ENCODE measurements at places on chromosomes 4 and X.

DNA sequence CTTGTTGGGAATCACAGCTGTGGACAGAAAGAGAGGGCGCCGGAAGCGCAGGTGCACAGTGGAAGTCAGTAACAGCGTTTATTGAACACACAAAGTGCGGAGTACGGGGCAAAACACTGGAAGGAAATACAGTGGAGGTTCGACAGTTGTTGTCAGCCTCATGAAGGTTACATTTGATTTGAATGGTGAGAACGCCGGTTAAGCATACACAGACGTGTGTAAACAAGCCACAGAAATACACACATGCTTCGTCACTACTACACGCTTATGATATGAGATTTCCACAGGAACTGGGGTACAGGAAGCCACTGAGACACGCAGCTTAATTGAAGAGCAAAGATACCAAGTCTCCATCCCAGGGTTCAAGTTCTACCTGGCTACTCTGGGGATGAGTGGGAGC lies 12.0 kb downstream of the CCKAR start:
- no peak for DNase-seq

- no peak for DNase-seq
Observed at GRCh38 chr4:97953171-97953941, 189.9 kb downstream of the STPG2 start.

DNA sequence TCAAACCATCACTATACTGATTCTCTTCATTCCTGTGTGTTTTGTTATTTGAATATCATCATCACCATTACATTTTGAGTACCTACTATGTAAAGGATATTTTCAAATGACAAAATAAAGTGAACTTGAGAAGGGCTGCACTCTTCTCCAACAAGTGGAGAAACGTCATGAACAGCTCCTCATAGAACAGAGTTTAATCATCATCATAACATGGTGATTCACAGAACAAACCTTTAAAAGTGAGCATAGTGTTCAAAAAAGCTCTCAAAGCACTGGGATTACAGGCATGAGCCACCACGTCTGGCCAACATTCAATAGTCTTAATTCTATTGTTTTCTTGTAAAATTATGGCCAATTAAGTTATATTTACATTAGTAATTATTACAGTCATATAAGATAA lies 993.9 kb downstream of the PDHA2 start:
- DNase-seq: no peak

- no peak for DNase-seq
Observed at GRCh38 chr4:7752649-7753048, 187.0 kb downstream of the AFAP1 start.

DNA sequence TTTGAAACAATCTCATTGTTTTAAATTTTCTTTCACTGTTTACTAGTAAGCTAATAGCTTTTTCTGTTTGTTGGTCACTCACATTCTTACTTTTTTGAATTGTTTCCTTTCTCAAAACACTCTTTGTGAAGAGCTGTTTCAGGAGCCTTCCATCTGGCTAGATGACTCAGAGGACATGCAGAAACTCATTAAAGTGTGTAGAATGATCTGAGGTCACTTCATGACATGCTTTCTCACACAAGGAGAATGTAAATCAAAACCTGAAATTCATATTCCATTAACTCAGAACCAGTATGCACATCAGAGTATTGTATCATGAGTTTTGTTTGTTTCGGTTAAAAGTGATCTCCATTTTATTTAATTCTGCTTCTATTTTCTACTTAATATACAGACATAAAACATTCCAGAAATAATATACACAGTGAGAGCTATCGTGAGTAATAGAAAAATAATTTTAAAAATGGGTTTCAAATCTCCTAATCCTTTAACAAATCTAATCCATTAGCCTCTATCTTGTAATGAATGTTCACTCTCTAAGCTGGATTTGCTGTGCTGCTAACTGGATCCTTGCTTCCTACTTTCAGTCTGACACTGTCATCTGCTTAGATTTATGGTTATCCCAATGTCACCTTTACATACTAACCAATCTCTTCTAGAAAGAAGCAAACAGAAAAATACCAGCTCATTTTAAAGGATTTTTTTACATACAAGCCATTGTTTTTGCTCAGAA lies 449.6 kb downstream of the FSTL5 start:
- DNase-seq: no peak

- DNase-seq: no peak
Observed at GRCh38 chr4:8163026-8163425, 4.4 kb upstream of the ABLIM2 start.

DNA sequence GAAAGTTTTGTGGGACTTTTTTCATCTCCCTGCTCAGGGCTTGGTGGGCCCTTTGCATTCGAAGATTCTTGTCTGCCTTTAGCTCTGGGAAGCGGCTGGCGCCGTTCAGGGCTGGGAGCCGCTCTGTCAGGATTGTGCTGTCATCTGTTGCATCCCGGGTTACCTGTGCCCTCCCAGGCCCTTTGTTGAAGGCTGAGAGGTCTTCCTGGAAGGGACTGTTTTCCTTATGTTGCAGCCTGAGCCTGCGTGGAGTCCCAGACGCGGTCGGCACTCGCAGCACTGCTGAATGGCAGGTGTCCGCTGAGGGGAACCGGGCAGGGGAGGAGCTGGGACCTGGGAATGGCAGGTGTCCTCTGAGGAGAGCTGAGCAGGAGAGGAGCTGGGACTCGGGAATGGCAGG lies 15.9 kb downstream of the RGS12 start:
- peak; percentile 25 for DNase-seq

DNA sequence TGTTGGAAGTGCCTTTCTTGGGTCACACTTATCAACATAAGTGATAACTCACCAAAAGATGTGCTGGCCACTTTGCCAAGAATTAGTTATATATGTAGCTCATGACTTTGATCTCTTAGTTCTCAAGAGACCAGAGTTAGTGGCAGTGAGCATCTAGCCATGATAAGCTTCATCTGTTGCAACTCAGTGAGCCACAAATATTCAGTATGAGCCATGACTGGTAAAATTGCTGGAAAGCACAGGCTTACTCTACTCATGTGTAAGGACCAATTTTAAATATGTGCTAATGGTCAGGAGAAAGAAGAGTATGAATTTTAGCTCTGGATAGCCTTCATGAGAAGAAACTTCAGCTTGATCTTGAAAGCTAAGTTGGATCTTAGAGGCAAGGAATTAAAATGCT lies 59.4 kb upstream of the TLL1 start:
- DNase-seq: no peak

- DNase-seq: no peak
Observed at GRCh38 chr4:17090063-17090462, 191.6 kb upstream of the LDB2 start.

DNA sequence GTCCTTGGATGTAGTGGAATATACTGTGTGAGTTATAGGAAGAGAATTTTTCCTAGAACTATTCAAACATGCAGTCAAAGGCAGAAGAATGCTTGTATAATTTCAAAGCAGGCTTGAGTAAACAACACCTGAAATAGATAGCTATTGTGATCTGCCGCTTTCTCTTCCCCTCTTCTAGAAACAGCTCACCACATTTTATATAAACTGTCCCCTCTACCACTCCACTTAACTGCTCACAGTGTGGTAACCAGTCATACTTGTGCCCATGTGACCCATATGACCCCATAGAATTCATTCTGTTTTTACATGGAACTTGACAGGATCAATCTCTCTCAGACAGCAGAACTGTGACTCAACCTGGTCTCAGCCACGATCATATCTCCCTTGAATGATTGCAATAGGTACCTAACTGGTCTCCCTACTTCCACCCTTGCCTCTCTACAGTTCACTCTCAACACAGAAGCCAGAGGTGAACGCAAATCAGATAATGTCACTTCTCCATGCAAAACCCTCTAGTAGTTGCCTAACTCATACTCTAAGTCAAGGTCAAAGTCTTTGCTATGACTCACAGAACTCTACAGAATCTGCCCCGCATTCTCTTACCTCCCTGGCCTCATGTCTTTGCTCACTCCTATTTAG lies 85.6 kb upstream of the EFHC2 start:
- DNase-seq: no peak

- no peak for DNase-seq
Observed at GRCh38 chr4:186772936-186773487, 49.4 kb upstream of the FAT1 start.

DNA sequence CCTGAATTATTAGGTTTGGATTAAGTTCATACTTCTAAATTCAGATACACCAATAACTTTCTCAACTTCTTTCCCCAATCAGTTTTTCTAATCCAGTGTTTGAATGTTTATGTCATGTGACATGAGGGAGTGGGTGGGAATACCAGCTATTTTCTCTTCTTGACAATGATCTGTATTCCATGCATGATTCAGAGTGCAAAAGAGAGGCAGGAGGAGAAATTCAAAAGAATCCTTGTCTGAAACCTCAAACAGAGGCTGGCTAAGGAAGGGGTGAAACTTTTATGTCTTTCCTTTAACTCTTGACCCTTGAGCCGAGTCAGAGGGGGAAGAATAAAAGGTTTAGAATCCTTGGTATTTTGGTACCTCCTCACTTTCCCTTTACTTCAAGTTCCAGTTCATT lies 544.7 kb downstream of the SPRY1 start:
- no peak for DNase-seq

GRCh38 chrX:147981038-147981752 lies at the start of gene FMR1NB:
Gene FMR1NB (plus strand): TSS chrX:147981337. CDS start chrX:147981403, 66 bp downstream.
- no peak for DNase-seq

- no peak for DNase-seq
Observed at GRCh38 chr4:36322921-36323354, 41.5 kb downstream of the DTHD1 start.

DNA sequence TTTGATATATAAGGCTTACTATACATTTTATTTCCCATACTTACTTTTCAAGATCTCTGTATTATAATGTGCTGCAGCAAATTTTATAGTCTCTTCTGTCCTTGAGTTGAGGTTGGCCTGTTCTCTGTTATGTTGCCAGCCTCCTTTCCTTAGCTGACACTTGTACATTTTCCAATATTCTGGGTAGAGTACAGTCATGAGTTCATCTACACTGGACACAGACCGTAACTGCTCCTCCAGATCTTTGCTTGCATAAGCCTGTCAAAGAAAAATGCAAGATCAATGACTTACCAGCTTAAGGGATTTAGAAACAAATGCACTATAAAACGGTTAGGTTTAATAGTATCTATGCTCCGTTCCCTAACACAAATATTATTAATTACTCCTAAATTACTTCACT lies 63.2 kb downstream of the VEGFC start:
- DNase-seq: no peak

DNA sequence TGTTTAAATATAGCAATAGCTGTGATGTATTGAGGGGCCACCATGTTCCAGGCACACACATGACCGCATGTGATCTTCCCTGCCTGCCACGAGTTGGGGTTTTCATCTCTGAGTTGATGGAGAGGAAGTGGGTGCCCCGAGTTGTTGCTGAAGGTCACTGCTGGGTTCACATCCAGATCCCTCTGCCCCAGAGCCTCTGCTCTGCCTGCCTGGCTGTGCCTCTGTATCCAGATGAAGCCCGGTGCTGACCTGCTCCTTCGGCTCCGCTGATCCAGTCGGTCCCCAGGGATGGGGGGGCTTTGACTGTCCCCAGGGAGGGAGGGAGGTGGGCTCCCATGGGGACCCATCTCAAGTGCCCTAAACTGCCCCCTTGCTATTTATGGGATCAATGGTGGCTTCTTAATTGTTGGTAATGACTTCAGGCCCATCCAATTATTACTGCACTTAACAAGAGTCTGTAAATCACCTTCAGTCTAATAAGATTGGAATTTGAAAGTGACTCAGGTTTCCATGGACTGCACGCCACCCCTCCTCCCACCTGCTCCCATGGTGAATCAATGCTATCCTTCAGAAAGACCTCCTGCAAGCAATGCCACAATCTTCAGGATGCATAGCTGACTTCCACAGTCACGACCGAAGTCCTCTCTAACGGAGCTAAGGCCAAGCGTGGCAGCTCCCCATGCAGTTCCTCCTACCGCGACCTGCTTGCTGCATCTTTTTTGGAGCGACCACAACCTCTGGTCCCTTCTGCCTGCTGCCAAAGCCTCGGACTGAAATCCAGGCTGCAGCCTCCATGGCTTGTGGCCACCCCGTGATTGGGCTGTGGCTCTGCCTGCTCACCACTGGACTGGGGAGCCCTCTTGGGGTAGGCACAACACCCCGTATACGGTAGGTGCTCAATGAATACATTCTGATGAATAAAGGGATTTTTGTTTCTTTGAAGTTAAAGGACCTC lies 73.1 kb downstream of the CPZ start:
- DNase-seq: no peak

DNA sequence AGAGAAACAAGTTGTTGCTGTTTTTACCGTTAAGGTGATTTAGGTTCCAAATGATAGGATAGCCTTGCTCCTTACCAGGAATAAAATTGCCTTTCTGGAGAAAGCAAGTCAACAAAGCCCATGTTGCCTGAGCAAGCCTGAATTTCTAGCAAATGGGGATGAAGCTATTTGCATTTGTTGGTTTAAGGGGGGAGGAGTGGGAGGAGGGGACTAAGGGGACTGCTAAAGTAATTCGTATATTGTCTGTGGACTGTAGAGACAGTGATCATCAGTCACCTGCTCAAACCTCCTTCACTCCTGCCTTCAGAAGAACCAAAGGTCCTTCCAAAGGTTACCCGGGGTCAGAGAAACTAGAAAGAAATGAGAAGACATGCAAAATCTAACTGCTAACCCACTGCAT lies 65.8 kb downstream of the SCML2 start:
- DNase-seq: no peak

DNA sequence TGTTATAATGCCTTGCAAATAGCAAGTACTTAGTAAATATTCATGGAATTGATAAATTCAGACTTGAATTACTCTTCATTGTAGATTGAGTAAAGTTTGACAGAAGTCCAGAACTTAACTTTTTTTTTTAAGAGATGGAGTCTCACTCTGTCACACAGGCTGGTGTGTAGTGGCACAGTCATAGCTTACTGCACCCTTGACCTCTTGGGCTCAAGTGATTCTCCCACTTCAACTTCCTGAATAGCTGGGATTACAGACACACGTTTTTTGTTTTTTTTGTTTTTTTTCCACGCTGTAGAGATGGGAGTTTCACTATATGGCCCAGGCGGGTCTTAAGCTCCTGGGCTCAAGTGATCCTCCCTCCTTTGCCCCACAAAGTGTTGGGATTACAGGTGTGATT lies 32.1 kb downstream of the UBE2K start:
- no peak for DNase-seq

DNA sequence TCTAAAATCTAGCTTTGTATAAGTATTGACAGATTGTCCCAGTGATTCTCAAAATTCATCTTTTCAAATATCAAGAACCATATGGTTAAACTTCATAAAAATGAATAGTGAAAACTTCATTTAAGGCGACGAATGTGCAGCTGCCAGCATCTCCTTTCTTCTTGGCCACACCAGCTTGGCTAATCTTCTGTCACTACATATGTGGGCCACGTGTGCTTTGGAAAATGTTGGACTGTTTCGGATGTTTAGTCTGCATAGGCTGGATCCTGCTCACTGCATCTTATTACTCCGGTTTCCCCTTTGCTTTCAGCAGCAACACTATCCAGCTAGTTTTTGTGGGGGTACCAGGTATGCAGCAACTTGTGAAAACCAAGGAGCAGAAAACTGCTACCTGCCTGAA lies 221.9 kb downstream of the BMPR1B start:
- DNase-seq: no peak

- DNase-seq: no peak
Observed at GRCh38 chr4:16125571-16126445, 42.0 kb upstream of the PROM1 start.

GRCh38 chrX:10399043-10399741 lies 221.2 kb downstream of the MID1 start:
- no peak for DNase-seq

All from tibial artery (tissue), 4 donors.